Astrocyte (in vitro differentiated cells and primary cell): ENCODE measurements at places on chromosomes 2 and 18. TPM values are rescaled to one million over a fixed set of nuclear protein-coding genes. Genes with fewer than 3 reads are reported as not detected.

DNA sequence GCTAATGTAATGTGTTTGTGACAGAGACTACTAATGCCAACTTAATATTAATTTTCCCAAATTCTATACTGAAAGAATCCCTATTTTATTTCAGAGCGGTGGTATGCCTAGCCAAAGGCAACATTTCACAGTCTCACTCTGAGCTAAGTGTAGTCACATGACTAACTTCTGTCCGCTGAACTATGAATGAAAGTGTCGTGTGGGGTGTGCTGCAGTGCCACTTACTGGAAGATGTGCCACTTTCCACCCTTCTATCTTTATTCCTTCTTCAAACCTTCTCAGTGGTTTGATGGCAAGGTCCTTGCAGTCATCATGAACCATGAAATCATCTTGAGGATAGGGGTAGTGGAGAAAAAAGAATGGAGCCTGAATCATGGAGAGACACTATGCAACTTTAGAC, 47.3 kb upstream of the C1D start:
- no peak for DNase-seq

DNA sequence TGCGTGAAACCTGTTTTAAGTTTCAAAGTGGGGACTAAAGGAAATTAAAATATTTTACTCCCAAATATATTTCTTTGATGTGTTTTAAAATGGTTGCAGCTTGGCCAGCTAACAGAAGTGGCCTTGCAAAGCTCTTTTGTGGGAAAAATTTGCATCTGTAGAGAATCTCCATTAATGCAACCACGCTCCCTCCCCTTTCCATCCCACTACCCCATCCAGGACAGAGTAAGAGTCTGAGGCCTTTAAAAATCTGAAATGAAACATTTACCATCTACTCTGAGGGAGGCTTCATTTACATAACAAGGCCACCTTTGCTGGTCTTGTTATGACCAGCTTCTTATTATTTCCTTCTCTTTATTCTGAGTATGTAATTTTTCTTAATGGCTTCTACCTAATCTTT, 63.5 kb downstream of the STAT4 start:
- no peak for DNase-seq

GRCh38 chr2:102235042-102235473, 48.2 kb downstream of the IL1RL2 start:
- DNase-seq = no peak

Gene CDKL4
- 0.34 and 1.4 TPM in 2 replicates for total RNA-seq

GRCh38 chr2:234772733-234773060, 179.1 kb upstream of the SH3BP4 start:
- no peak for DNase-seq

Gene VSNL1
- 0.61 and 2.4 TPM in 2 replicates for total RNA-seq

DNA sequence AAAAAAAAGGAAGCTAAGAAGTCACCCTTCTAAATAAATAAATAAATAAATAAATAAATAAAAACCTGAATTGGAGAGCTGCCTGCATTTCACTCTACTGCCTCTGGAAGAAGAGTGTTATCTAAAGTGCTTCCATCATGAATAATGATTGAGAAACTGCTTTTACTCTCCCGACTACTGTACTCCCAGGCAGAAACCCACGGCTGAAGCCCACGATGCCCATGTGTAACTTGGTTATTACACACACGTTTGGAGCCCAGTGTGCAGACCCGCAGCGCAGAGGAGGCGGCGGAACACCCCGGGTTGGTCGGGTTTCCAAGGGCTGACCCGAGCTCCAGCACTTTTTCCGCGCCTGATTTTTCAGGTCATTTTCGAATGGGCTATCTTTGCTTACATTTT, 697 bp upstream of the SPATS2L start:
- no peak for DNase-seq

DNA sequence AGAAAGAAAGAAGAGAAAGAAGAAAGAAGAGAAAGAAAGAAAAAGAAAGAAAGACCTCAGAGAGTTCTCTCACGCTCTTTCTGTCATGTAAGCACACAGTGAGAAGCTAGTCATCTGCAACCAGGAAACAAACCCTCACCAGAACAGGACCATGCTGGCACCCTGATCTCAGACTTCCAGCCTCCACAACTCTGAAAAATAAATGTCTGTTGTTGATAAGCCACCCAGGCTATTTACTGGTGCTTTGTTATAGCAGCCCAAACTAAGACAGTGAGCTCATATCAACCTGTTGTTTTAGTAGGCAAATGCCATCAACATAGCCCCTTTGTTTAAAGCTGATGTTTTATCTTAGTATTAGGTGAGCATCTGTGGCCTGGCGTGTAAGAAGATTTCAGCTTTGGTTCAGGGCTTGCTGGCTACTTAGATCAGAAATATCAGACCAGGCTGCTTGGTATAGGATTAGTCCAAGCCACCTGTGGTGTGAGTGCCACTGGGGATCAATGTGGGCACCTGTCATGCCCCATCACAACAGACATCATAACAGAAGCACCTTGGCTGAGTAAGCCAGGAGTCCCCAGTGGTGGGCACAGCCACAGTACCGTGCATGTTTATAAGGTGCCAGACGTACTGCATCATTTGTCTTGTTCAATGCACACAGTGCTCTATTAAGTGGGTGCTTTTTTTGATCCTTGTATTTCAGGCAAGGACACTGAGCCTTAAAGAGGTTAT, 94.4 kb downstream of the LBH start:
- no peak for DNase-seq

DNA sequence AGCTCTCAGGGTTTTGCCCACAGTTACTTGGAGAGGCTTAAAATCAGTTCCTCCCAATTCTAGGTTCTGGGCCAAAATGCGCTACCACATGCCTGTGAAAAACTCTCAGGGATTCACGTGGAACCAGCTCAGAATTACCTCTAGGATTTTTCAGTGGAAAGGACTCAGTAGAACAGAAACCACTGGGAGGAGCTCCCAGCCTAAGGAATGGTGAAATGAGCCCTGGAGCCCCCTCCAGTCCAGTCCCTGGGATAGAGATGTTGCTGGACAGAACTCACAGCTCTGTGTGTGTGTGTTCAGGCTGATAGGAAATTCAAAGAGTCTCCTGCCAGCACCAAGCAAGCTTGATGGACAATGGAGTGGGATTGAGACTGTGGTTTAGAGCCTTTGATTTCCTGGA, 21.1 kb upstream of the SLC9A4 start:
- DNase-seq = no peak

Gene TMEM198
- 3.8 TPM in 2 replicates for total RNA-seq

- DNase-seq = no peak
Observed at GRCh38 chr2:117068371-117068770, 746.1 kb upstream of the DDX18 start.

DNA sequence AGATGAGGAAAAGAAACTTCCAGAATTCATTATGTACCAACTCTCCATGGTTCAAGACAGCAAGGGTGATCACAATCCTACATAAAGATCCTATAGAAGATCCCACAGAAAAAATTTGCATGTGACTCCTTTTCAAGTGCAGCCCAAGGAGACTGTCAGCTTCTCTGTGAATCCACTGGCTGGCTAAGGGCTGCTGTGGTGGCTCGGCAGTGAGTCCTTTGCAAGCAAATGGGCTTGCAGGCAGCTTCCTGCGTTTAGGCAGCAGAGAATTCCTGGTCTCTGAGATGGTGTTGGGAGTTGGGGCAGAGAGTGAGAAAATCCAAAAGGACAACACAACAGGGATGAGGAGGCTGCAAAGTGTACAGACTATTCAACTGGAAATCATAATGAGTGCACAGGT, 43.4 kb downstream of the NABP1 start:
- no peak for DNase-seq

GRCh38 chr18:71485611-71486010, 1058.5 kb downstream of the CBLN2 start:
- peak; percentile 75 for DNase-seq

DNA sequence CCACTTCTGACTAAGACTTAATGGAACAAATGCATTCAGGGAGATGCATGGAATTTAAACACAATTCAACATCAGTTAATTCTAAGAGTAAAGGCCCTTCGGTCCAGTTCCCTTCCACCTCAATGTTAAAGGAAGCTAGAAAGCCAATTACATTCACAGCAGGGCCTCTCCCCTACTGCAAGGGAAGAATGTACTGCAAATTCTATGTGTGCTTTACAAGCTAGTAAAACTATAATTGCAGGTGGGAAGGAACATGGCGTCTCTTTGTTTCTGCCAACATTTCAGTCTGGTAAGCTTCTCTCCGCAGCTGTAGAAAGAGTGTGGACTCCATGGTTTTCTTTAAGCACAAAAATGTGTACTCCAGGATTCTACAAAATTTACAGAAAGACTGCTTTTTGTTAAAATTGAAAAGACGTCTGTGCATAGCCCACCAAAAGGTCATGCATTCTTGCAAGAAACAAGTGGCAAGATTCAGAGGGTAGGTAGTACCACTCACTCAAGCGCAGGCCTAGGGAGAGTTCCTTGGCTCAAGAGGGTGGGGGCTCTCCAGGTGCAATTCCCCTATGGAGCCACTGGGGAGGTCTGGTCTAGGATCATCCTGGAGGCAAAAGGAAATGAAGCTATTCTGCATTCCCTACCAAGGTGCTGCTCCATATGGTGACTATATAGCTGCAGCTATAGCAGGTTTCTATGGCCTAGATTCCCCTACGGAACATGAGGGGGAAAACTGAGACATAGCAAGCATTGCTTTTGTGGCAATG, 127.0 kb upstream of the FZD5 start:
- DNase-seq = no peak

DNA sequence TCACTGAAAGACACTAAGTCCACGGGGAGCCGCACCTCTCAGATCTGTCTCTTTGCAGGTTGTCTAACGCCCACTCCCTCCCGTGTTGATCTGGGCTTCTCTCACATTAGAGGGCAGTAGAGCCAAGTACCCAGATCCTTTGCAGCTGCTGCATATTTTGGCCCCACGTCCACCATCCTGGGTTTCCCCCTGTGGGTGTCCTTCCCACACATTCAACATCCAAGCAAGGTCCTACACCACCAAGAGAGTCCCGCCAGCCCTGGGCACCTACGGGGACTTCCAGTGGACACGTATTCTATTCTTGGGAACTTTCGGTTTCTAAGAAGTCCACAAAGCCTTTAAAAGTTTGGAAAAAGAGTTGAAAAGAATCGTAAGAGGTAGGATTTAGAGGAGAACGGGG, 116.6 kb downstream of the ATL2 start:
- no peak for DNase-seq

Gene SPAST
- 18.0 and 19.6 TPM in 2 replicates for total RNA-seq

Gene AQP12A
- not detected in 2 replicates for total RNA-seq

DNA sequence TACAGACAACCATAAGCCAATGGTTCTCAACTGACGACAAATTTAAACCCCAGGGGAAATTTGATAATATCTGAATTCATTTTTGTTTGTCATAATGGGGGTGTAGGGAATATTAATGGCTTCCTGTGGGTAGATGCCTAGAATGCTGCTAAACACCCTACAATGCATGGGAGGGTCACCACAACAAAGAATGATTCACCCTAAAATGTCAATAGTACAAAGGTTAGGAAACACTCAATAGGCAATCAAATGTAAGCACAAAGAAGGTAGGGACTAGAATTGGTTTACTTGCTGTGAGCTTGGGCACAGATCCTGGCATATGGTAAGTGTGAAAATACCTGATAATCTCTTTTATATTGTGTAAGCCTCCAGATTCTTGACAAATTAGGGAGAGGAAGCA, 20.1 kb upstream of the FANCL start:
- DNase-seq = no peak

DNA sequence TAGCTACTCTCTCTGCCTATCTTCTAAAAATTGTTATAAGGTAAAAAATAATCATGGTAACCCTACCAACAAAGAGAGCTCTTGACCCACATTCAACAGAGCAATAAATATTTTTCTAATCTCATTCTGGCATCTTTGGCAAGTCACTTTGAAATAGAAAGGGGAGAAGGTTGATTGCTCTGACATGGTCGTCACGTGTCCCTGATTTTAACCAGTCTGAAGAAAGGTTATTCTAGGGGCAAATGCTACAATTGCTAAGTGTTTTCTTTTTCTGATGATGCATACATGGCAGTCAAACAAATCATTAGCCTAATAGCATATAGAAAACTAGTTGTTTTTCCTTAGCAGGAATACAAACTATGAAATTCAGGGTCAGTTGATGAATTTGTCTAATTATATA, 153.3 kb upstream of the MAP3K20 start:
- no peak for DNase-seq
